Activated CD4-positive, alpha-beta T cell treated with anti-CD3 and anti-CD28 coated beads, Interleukin-2, amount 50 U/mL, for 16 hours (primary cell): ENCODE measurements at places on chromosomes 2 and 18.

DNA sequence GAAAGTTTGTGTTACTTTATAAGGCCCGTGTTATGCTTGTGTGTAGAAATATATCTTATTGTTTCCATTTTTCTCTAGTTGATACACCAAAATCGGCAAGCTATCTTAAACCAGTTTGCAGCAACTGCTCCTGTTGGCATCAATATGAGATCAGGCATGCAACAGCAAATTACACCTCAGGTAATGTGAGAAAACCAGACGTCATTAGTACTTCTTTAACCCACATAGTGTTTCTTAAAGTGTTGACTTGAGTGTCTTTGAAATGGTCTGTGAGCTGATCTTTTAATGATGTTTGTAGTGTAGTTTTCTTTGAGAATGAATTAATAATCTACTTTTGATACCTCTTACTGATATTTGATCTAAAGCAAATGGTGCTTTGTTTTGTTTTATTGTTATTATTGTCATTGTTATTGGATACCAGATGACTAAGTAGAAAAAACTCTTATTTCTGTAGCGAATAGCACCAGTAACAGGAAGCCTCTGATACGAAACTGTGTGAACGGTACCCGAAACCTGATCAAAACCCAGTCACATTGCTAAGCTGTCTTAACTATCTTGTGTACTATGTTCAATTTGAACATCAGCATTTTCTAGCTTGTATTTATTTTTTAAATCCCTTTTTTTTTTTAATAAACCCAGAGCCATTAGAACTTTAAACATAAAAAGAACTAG is 53.7 kb downstream of the PTRHD1 start:
- no peak for DNase-seq

- DNase-seq = no peak
Observed at GRCh38 chr2:219944866-219945265, 317.4 kb downstream of the SLC4A3 start.

DNA sequence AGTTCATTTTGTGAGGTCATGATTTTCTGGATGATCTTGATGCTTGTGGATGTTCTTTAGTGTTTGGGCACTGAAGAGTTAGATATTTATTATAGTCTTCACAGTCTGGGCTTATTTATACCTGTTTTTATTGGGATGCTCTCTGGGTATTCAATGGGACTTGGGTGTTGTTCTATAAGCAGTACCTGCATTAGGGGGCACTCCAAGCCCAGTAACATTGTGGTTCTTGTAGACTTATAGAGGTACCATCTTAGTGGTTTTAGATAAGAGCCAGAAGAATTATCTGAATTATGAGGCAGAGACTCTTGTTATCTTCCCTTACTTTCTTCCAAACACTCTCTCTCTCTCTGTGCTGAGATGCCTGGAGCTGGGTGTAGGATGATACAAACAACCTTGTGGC is 470.0 kb downstream of the PIK3C3 start:
- no peak for DNase-seq

GRCh38 chr18:11323359-11323819 is 174.0 kb upstream of the PIEZO2 start:
- DNase-seq = no peak

DNA sequence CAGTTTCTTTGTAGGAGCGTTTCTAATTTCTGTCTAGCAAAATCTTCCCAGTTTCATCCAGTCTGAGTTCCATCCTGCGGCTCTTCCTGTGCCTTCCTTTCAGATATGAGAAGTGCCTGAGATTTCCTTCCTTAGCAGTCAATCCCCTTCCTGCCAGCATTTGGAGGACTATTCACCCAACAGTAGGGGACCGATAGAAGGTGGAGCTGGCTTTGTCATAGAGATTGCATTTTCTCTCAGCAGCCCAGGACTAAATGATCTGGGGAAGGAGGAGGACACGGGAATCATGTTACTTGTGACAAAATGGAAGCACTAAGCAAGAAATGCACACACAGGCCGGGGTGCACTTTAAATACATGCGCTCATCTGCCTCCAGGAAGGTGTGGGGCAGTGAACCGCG is 5.6 kb upstream of the SMIM21 start:
- DNase-seq = no peak

DNA sequence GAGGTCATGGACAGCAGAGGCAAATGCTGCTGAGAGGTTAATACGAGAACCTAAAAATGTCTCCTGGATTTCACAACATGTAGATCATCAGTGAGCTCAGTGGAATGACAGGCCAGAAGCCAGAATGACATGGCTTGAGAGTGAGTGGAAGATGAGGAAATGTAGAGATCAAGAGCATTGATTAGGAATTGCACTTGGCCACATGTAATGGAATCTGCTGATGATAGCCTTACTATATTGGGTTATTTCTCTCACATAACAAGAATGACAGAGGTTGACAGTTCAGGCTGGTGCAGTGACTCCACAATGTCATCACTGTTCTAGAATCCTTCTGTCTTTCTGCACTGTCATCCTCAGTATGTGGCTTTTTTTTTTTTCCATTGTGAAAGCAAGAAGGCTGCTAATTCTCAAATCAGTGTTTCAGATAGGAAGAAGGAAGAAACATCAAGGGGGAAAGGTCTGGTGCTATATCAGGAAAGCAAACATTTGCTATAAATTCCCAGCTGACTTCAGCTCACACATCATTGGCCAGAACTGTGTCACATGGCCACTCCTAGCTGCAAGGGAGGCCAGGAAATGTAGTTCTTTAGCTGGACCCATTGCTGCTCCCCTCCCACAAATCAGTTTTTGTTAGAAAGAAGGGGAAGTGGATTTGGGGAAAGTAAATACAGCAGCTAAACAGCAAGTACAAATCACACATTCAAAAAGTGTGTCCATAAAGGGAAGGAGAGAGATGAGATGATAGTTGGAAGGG is 127.2 kb downstream of the FAM161A start:
- DNase-seq = no peak

DNA sequence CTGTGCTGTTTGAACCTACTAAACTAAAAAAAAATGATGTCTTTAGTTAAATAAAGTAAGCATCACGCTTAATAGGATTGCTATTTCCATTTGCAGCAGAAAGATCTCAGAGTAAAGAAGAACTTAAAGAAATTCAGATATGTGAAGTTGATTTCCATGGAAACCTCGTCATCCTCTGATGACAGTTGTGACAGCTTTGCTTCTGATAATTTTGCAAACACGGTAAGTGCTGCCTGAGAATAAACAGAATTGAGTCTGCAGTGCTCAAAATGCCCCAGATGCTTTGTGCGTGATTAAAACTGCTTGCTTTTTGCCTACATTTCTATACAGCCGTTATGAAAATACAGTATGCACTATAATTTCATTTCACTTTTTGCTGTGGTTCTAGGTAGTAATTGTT is 3.9 kb downstream of the CDCA7 start:
- peak; percentile 34 for DNase-seq
